Activated CD8-positive, alpha-beta T cell treated with anti-CD3 and anti-CD28 coated beads, Interleukin-2, amount 10 ng/mL, durations not matched to agents 7 days and 5 days (primary cell): ENCODE measurements at places on chromosomes 2 and 18. TPM values are rescaled to one million over a fixed set of nuclear protein-coding genes. Genes with fewer than 3 reads are reported as not detected.

DNA sequence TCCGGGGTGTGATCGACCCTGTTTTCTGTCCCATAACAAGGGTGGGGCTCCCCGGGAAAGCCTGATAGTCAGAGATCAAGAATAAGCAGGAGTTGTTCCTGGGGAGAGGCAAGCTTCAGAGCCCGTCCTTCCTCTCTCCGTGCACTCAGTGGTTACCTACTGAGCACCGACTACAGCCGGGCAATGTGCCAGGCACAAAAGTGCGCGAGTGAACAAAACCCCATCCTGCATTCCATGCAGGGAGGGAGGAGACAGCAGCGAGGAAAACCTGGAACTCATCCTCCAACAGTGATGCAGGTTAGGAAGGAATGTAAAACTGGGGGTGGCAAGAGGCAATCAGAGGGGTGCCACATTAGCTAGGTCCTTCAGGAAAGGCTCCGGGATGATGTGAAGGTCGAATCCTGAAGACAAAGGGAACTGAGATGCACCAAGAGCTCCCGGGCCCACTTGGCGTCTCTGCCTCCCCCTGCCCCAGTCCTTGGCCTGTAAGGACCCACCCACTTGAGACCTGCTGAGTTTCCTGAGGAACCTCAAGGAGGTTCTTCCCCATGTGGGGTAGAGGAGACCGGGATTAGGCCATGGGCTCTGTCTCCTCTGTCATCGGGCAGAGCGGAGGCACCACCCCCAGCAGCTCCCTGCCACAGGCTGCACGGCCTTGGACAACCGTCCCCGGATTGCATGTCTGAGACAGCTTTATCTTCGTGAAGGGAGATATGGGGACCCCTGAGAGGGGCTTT is 198.2 kb downstream of the NDUFA10 start:
- DNase-seq: peak; percentile 5

The VIL1 gene
- not detected for total RNA-seq

- no peak for DNase-seq
These were observed 1.5 kb downstream of the IL36B start for GRCh38 chr2:113050921-113051895.

GRCh38 chr2:150963336-150963735 is 298.3 kb downstream of the RBM43 start:
- no peak for DNase-seq

The APLF gene
- total RNA-seq: 2.6 TPM

- DNase-seq: no peak
These were observed 147.6 kb downstream of the CDC42EP3 start for GRCh38 chr2:37523814-37524362.

The PROKR1 gene
- total RNA-seq: not detected

- no peak for DNase-seq
These were observed 15.8 kb downstream of the ERLEC1 start for GRCh38 chr2:53802617-53803151.

DNA sequence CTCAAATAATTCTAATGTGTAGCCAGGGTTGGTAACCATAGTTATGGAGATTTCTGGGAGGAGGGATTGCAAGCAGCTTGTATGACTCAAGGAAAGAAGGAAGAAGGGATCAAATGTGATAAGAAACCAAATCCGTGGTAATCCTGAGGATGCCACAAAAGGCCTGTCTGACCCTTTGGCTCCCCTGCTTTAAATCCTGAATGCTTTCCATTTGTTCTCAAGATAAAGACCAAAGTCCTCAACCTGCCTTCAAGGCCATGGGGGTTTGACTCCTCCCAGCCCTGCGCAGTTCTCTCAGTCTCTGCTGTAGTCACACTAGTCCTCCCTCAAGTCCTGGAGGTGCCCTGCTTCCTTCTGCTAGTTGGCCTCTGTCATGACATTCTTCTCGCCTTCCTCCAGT is 74.0 kb downstream of the SUMO1 start:
- no peak for DNase-seq
